Dorsolateral prefrontal cortex (tissue), 122 donors: ENCODE measurements at places on chromosomes 3 and 15. TPM values are rescaled to one million over a fixed set of nuclear protein-coding genes. Genes with fewer than 3 reads are reported as not detected.

The SERPINI1 gene
- total RNA-seq = 322 TPM

The ARPP21 gene
- 117 TPM for total RNA-seq

GRCh38 chr15:90837094-90837493, 31.3 kb upstream of the FURIN start:
- no peak for DNase-seq

DNA sequence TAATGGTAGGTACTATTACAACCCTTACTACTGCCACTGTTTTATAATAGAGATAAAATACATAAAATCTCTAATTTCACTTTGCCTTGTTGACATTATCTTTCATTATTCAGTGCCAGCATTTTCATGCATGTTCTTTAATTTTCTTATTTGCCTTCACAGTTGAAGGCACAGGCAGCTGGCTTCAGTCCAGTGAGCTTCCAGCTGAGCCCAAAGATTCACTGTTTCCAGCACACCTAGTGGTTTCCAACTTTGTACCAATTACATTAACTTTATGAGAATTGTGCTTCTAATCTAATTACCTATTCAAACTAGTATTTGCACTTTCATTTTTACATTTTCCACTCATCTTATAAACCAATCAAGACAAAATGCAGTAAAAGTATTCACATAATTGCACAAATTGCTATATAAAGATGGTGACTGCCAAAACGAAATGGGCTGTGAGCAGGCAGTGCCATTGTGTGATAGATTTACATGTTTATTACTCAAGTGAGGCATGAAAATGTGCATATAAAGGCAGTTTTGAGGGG, 228.3 kb downstream of the MFSD1 start:
- DNase-seq = no peak

The KLF15 gene
- total RNA-seq = 53.5 TPM

The CCR3 gene
- not detected for total RNA-seq

The TMEM158 gene
- total RNA-seq = 12.0 TPM

GRCh38 chr3:158085931-158086330, 20.3 kb downstream of the SHOX2 start:
- no peak for DNase-seq
